Pancreas (tissue), 10 donors: ENCODE measurements at places on chromosomes 1 and 21. TPM values are rescaled to one million over a fixed set of nuclear protein-coding genes. Genes with fewer than 3 reads are reported as not detected.

GRCh38 chr1:44390277-44390676 lies 14.8 kb upstream of the RNF220 start:
- no peak for DNase-seq

- peak; percentile 88 for DNase-seq
These were observed 5.1 kb downstream of the ZC3H12A start for GRCh38 chr1:37479255-37480124.

GRCh38 chr21:31870472-31871193 lies 2.2 kb upstream of the HUNK start:
- DNase-seq, result no peak

GRCh38 chr1:169312084-169312954 lies 55.3 kb downstream of the NME7 start:
- DNase-seq, result no peak

GRCh38 chr21:39454949-39455668 lies 3.3 kb downstream of the SH3BGR start:
- no peak for DNase-seq

DNA sequence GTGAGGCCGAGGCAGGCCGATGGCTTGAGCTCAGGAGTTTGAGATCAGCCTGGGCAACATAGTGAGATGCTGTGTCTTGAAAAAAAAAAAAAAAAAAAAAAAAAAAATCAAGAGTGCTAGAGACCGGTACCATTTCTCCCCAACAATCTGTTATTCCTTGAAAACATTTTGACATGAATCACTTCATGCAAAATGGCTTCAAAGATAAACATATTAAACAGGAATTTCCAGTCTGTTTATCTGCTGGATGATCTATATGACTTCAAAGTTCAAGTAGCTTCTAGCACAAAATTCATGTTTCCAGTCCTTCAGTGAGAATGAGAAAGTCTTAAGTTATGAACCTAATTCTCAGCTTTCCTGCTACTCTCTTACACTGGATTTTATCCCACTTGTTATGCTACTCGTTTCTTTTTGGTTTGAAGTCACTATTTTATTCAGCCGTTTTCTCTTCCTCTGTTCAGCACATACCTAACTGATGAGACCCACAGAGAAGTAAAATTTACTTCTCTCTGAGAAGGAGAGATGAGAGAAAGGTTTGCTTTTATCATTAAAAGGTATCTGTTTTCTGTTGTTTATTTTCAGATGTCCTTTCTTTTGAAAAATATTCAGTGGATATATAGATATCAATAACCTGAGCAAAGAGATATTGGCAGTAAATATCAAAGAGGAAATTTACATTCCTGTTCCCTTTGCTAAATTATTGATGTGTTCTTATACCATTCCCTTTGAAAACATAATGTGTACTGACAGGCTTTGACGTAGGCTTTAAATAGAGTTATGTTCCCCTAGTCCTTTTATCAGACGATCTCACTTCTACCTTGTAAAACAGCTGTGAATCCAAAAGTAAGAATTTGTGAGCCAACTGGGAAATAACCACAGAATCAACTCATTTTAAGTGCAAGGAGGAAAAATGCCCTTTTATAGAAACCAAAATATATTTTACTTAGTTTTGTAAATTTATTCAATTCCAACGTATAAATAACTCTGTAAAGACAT lies 38.2 kb downstream of the CD46 start:
- no peak for DNase-seq

- DNase-seq, result no peak
These were observed 2.7 kb downstream of the RGL1 start for GRCh38 chr1:183807549-183808168.

DNA sequence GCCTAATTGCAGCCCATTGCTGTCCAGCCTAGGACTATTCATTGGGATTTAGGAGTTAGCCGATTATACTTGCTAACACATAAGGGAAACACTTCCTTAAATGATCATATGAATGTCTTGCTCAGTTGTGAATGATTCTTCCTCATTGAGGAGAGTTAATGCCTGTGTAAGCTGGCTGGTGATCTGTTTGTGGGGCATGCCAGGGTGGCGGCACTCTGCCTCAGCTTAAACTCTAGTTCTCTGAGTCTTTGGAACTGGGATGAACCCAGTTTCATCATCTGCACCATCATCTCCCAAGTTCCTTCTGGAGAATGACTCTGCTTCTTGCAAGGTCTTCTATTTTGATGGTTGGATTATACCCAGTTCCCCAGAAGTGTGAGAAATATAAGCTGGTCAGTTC lies 23.9 kb upstream of the SLAMF6 start:
- DNase-seq, result no peak

DNA sequence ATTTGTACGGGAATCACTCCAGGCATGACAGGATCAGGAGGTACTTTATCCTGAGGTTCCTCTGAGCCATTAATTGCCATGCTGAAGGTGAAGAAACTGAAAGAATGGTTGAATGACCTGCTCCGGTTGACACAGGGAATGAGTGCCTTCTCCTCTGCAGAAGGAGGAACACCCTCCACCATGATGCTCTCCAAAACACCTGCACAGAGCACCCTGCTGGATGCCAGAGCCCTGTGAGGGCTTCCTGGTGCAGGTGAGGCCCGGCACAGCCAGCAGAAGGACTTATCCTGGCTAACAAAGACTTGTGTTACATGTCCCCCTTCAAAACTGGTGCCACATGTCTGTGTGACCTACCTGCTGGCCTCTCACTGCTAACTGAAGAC lies 14.3 kb upstream of the LBR start:
- no peak for DNase-seq

LRRC38 gene
- total RNA-seq, result not detected
